ENCODE measurements at places on chromosomes 2 and 18. TPM values are rescaled to one million over a fixed set of nuclear protein-coding genes. Genes with fewer than 3 reads are reported as not detected.

The SP140 gene
- total RNA-seq: 0.25 TPM

The LRP1B gene
- under 0.01 TPM for total RNA-seq

The ORC4 gene
- 49.7 TPM for total RNA-seq

The GPR17 gene
- not detected for total RNA-seq

The MAP3K19 gene
- not detected for total RNA-seq

The ANKRD36 gene
- total RNA-seq: 11.1 TPM

The SP100 gene
- 37.9 TPM for total RNA-seq

The ESPNL gene
- 2.2 TPM for total RNA-seq

The CAVIN2 gene
- 3.0 TPM for total RNA-seq

The KLHL29 gene
- 4.9 TPM for total RNA-seq

The ANKRD30B gene
- not detected for total RNA-seq

The POU3F3 gene
- 0.98 TPM for total RNA-seq

The NOL4 gene
- not detected for total RNA-seq

The SPDYA gene
- not detected for total RNA-seq

The KCNK3 gene
- total RNA-seq: 0.49 TPM

The GPBAR1 gene
- 0.16 TPM for total RNA-seq

The RAB27B gene
- total RNA-seq: 3.0 TPM

The CAPN14 gene
- total RNA-seq: not detected

The PLEK gene
- under 0.01 TPM for total RNA-seq

The ALPP gene
- not detected for total RNA-seq

The SNTG2 gene
- not detected for total RNA-seq

The FSHR gene
- total RNA-seq: not detected

The LYG2 gene
- not detected for total RNA-seq

The PLGLB2 gene
- total RNA-seq: not detected

The ANKRD23 gene
- total RNA-seq: 0.49 TPM

The LMAN2L gene
- 13.1 TPM for total RNA-seq

The HOXD13 gene
- total RNA-seq: not detected

The ANKRD30BL gene
- total RNA-seq: not detected

The UGT1A3 gene
- not detected for total RNA-seq

The COL6A3 gene
- 496 TPM for total RNA-seq

The OSGEPL1 gene
- 7.0 TPM for total RNA-seq

The CGREF1 gene
- 2.5 TPM for total RNA-seq

The SERPINB10 gene
- not detected for total RNA-seq

The SERPINB13 gene
- not detected for total RNA-seq

The SERPINB3 gene
- total RNA-seq: not detected

The LHCGR gene
- not detected for total RNA-seq

The MEP1B gene
- total RNA-seq: not detected

The FBXO41 gene
- 2.4 TPM for total RNA-seq

The GALNT13 gene
- 0.33 TPM for total RNA-seq

The TMEM169 gene
- total RNA-seq: 7.0 TPM

The TMEM131 gene
- 12.3 TPM for total RNA-seq

The ZNF892 gene
- total RNA-seq: 3.7 TPM

The SMARCAL1 gene
- total RNA-seq: 23.7 TPM

The IL18RAP gene
- not detected for total RNA-seq

The RMND5A gene
- 11.9 TPM for total RNA-seq

The ECEL1 gene
- not detected for total RNA-seq

The PCARE gene
- not detected for total RNA-seq

The ARHGEF33 gene
- under 0.01 TPM for total RNA-seq
